ENCODE measurements at places on chromosomes 11 and 22.

DNA sequence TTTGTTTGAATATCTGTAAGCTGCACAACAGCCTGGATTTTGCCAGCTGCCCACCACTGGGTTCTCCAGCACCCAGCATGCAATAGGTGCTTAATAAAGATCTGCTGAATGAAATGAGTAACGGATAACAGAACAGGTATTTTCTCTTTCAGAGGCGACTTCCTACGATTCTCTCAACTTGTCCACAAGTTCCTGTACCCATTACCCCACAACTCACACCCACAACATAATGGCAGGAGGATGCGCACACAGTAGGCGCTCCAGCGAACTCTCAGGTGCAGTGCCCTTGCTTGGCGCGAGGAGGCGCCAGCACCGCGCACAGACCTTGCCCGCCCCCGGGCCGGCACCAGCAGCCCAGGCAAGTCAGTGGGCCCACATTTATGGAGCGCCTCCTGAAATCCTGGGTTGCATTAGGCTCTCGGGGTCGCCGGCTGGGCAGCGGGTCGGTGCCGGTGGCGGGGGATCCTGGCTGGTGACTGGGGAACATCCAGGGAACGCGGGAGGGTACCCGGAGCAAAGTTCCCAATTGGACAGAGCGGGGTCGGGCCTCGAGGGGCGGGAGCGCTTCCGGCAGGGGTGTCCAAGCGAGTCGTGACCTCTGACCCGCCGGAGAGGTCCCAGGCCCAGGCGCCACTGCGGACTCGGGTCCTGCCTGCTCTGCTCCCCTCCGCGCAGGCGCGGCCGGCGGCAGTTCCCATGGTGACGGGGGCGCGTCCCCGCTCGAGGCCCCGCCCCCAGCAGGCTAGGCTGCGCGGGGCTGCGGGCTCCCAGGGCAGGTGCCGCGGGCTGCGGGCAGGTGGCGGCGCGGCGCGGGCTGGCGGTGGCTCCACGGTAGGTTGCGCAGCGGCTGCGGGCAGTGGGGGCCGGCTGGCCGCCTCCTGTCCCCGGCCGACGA is at the start of gene KIAA1671:
KIAA1671 (plus strand) TSS at position 775 of the 895 bp plus-strand sequence. CDS start 75,284 bp downstream, outside the sequence.
- peak; percentile 79 for DNase-seq

- no peak for DNase-seq
Observed at GRCh38 chr22:33922349-33922681, 2.0 kb upstream of the LARGE1 start.

DNA sequence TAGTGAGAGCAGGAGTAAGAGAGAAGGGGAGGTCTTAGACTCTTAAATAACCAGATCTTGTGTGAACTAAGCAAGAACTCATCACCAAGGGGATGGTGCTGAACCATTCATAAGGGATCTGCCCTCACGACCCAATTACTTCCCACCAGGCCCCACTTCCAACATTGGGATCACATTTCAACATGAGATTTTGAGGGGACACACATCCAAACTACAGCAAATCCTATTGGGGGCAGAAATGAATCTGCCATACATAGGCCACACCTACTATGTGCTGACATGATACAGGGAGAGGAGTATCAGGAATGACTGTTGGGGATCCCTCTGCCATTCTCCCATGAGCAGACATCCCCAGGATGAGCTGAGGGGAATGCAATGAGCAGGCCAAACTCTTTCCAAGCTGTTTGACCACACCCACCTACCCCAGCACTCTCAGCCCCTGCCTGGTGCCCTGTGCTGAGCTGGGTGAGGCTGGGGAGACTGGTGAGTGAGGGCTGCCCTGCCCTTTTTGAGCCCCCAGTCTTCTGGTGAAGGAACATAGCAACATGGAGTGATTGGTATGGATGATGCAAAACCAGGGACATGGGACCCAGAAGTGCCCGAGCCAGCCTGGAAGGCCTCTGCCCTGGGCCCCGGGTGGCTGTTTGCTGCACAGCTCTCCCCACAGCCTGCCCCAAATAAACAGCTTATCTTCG is 1.2 kb upstream of the GTSE1 start:
- DNase-seq = no peak

DNA sequence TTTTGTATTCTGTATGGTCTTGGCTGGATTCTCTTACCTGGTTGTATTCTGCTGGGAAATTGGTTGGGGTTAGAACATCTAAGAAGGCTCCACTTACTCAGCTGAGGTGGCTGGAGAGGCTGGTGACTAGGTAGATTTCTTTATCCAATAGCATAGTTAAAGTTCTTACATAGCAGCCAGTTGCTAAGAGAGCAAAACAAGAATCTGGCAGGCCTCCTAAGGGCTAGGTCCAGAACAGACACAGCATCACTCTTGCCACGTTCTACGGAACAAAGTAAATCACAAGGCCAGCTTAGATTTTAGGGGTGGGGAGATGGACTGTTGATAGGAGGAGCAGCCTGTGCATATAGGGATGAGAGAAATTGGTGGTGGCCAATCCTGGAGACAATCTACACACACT is 141.3 kb upstream of the CCDC90B start:
- DNase-seq = no peak

DNA sequence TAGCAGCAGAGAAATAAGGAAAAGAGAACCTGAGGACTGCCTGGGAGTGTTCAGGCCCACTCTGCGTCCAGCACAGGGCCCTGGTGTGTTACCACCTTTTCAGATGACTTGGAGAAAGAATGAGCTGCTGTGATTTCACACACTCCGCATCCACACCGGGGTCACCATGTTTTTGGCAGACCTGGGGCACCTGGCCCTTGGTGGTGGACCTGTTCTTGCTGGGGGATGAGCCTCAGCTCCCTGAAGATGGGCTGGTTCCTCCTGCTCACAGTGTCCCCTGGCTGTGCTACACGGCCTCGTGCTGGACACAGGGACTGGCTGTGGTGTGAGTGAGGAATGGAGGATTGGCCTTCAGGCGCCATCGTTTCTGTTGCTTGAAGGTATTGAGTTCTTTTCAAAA is 1381.4 kb downstream of the TBC1D22A start:
- DNase-seq = no peak

DNA sequence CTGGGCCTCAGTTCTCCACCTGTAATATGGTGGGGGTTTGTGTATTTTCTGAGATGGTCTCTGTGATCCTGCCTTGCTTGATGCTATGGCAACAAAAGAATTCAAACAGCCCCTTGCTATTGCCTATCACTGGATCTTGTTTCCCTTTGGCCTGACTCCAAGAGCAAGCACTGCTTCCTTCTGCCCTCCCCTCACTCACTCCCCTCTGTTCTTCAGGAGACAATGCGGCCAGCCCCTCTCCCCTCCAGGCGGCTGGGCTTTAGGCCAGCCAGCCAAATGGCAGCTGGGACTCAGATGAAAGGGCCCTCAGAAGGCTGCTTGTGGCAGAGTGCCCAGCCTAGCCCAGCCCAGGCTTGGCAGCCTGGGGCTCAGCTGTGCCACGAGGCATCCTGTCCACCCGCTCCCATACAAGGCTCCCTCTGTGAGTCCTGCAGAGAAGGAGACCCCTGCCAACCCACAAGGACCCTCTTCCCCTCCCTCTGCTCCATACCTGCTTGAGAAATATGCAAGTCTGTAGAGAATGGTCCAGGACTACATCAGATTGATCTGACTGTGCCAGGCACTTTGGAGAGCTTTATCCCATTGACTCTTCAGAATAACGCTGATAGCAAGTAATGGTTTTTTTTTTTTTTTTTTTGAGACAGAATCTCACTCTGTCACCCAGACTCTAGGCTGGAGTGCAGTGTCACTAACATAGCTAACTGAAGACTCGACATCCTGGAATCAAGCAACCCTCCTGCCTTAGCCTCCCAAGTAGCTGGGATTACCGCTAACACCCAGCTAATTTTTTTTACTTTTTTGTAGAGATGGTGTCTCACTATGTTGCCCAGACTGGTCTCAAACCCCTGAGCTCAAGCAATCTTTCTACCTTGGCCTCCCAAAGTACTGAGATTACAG is 7.6 kb upstream of the KCTD14 start:
- DNase-seq = no peak

- DNase-seq = no peak
Observed at GRCh38 chr22:42758931-42759629, 38.4 kb upstream of the A4GALT start.

- no peak for DNase-seq
Observed at GRCh38 chr11:72609045-72609444, 65.2 kb downstream of the PDE2A start.

- peak; percentile 11 for DNase-seq
Observed at GRCh38 chr11:14499178-14499559, 442 bp downstream of the COPB1 start.

DNA sequence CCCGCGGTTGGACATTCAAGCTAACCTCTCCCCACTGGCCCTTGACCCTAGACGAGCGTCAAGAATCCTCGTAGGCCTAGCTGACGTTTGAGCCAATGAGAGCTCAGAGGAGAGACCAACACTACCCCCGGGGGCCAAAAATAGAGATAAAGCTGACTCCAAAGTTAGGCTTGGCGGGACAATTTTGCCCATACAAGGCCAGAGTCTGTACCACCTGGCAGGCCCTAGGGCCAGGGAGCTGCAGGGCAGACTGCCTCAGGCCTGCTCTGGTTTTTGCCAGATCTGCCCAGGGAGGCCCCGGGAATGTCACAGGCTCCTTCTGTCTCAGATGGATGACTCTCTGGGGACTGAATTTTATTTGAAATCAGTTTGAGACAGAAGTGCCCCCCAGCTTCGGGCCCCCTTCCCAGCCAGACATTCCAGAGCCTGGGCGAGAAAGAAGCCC is 40.8 kb upstream of the ACCSL start:
- DNase-seq = no peak

DNA sequence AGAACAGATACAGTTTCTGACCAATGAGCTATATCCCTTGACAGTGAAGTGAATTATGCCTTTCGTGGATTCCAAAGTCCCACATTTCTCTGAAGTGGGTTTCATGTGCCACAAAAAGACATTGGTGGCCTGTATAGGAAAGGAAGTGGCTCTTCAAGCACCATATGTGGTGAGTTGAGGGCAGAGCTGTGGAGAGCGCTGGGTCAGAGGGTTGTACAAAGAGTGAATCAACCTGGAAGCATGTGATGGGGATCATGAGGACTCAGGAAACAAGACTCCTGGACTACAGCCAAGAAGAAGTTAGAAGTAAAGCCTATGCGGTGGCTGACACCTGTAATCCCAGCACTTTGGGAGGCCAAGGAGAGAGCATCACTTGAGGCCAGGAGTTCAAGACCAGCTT is 579 bp upstream of the SLC5A4 start:
- DNase-seq = no peak

DNA sequence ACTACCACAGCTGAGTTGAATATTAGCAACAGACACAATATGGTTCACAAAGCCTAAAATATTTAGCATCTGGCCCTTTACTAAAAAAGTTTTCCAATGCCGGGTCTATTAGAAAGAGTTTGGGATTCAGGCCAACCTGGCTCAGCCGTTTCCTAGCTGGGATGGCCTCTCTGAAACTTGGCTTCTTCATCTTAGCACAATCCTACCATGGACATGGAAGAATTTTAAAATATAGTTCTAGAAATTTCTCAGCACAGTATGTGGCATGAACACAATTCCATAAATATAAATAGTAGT is 103.8 kb downstream of the RRAS2 start:
- DNase-seq = no peak

DNA sequence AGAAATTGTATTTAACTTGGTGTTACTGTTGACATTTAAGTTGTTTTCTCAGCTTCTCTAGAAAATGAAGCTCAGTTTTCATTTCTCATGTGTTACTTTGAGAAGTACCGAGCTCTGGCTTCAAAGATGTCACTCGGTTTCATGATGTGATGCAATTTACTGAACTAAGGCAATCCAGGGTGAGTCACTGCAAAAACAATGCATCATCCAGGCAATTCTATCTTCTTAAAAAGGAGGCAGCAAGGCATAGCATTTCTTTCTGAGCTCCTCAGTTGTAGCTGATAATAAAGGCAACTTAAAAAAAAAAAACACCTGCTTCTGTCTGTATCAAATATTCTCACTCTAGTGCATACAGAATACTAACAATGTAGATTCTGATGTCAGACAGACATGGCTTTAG is 91.1 kb upstream of the KCNA4 start:
- no peak for DNase-seq

DNA sequence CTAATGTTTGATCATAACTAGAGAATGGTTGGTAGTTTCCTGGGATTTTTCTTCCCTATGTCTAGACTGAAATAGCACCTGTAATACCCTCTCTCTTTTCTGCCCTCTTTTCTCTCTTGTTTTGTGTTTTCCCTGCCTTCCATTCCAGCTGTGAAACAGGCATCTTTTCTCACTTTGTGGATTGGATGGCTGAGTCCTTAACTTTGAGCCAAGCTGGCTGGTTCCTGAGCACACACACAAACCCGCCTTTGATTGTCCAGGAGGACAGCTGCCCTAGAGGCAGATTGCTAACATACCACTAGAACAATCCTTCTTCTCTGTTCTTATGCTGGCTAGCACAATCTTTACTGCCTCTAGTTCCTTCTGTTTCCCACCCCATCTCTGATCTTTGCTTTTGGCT is 17.7 kb downstream of the CTNND1 start:
- no peak for DNase-seq

- DNase-seq = peak; percentile 31
Observed at GRCh38 chr11:69352715-69353319, 58.9 kb downstream of the MYEOV start.

GRCh38 chr11:86247608-86248007 is 3.1 kb downstream of the EED start:
- DNase-seq = no peak

DNA sequence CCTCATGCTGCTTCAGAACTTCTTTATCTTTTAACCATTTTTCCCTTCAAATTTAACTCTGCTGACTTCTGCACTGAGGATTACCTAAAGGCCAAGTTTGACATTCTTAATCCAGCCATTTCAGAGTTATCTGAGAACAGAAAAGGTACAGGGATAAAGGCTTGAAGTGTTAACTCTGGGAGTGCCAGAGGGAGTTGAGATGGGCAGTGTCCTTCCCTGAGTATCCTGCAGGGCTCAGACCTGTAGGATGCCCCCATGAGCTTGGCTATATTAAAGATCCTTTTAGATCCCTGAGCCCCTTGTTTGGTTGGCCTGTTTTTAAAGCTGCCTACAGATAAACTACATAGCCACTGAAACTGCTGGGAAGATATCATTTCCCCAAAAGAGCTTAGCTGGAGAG is 268.4 kb upstream of the KIRREL3 start:
- no peak for DNase-seq

GRCh38 chr11:71302911-71303310 is 50.5 kb upstream of the SHANK2 start:
- DNase-seq = no peak

DNA sequence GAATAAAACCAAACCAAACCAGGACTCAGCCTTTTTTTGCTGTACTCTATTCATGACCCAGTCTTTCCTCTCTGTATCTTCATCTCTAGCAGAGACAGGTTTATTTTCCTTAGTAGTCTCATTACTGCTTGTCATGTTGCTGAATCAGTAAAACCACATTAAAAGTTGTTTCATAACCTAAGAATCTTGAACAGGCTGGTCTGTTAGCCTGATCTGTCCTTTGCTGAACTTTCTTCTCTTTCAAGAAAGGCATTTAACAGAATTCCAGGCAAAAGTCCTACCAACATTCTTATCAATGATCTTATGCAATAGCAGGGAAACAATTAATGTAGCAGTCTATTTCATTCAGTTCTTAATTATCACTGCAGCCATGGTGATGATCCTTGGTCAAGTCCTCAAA is 197.7 kb downstream of the CASP12 start:
- no peak for DNase-seq
